ENCODE measurements at places on chromosomes 12 and 14. TPM values are rescaled to one million over a fixed set of nuclear protein-coding genes. Genes with fewer than 3 reads are reported as not detected.
A peak's percentile ranks its signal among the peaks of the same experiment; 100 is the strongest.

OAS3 gene
- 202 TPM for total RNA-seq

SLC16A7 gene
- 46.7 TPM for total RNA-seq

OTX2 gene
- not detected for total RNA-seq

ETNK1 gene
- 72.0 TPM for total RNA-seq

KRT77 gene
- total RNA-seq: not detected

RNASE2 gene
- not detected for total RNA-seq

GPRC5A gene
- 0.15 TPM for total RNA-seq

SDR9C7 gene
- total RNA-seq: not detected

EML1 gene
- 0.12 TPM for total RNA-seq

P2RX2 gene
- total RNA-seq: not detected

PRH2 gene
- not detected for total RNA-seq

MUCL1 gene
- not detected for total RNA-seq

SLC2A13 gene
- total RNA-seq: 2.2 TPM

IL31 gene
- total RNA-seq: not detected

EGLN3 gene
- 18.2 TPM for total RNA-seq

TMEM63C gene
- 0.45 TPM for total RNA-seq

DNAAF2 gene
- 5.2 TPM for total RNA-seq

PLEKHD1 gene
- 0.15 TPM for total RNA-seq

- DNase-seq: no peak
- peaks cover 21% of the 10 kb centered on the region for H3K36me3 ChIP-seq
- no peak overlapping the region for H3K27ac ChIP-seq
- H3K27me3 ChIP-seq: no peaks in the 10 kb centered on the region
- no peak overlapping the region for H3K4me3 ChIP-seq
- H3K4me1 ChIP-seq: peaks cover 13% of the 10 kb centered on the region
Measured at GRCh38 chr12:92568691-92569090, 134.1 kb upstream of the PLEKHG7 start.

DNA sequence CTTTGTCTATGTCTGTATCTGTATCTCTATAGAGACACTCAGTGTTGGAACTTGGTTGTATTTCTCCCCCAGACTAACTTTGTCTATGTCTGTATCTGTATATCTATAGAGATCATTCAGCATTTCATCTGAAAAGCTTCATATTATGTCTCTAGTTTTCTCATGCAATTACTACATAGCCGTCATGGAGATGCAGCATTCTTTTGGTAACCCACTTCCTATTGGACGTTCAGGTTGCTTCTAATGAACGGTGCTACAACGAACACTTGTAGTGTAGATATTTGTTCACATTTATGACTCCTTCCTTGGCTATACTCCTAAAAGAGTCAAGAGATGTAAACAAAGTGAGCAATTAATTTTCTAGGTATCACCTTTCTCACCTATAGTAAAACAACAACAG lies 81.5 kb upstream of the KCNA1 start:
- no peaks in the 10 kb centered on the region for H3K27me3 ChIP-seq
- peak overlapping the region; percentile 97 for H3K27ac ChIP-seq
- DNase-seq: no peak

- no peak overlapping the region for H3K4me3 ChIP-seq
- no peak overlapping the region for H3K27ac ChIP-seq
- DNase-seq: no peak
- no peaks in the 10 kb centered on the region for H3K36me3 ChIP-seq
- H3K27me3 ChIP-seq: no peaks in the 10 kb centered on the region
Measured at GRCh38 chr14:105149146-105149781, 19.3 kb downstream of the JAG2 start.

DNA sequence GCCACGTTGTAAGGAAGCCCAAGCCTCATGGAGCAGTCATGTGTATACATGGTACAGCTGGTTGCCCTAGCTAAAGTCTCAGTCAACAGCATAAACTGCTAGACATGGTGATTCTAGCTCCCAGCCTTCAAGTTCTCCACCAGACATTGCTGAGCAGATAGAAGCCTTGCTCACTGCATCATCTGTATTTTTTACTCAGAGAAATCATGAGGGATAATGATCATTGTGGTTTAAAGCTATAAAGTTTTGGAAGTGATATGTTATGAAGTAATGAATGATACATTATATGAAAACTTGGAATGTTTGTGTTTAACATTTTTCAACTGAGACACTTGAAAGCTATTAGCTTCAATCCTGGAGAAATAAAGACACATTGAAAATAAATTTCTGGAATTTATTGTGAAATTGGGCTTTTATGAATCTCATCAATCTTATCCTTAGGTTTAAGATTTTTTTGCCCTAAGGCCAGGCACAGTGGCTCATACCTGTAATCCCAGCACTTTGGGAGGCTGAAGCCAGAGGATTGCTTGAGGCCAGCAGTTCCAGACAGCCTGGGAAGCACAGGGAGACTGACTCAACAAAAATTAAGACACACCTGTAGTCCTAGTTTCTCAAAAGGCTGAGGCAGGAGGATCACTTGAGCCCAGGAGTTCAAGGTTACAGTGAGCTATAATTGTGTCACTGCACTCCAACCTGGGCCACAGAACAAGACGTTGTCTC lies 5.6 kb upstream of the NFATC4 start:
- peaks cover 17% of the 10 kb centered on the region for H3K4me1 ChIP-seq
- peaks cover 2% of the 10 kb centered on the region for H3K36me3 ChIP-seq
- peaks cover 54% of the 10 kb centered on the region for H3K27me3 ChIP-seq

GRCh38 chr12:79557690-79558315 lies 133.0 kb downstream of the PAWR start:
- no peak overlapping the region for H3K4me3 ChIP-seq
- H3K27me3 ChIP-seq: no peaks in the 10 kb centered on the region
- no peaks in the 10 kb centered on the region for H3K36me3 ChIP-seq
- H3K27ac ChIP-seq: no peak overlapping the region
- no peaks in the 10 kb centered on the region for H3K4me1 ChIP-seq
- DNase-seq: no peak

GRCh38 chr12:73514672-73515071 lies 1023.0 kb upstream of the ATXN7L3B start:
- no peaks in the 10 kb centered on the region for H3K4me1 ChIP-seq
- no peak overlapping the region for H3K4me3 ChIP-seq
- DNase-seq: no peak

GRCh38 chr14:102215071-102215470 lies 75.4 kb downstream of the WDR20 start:
- H3K27ac ChIP-seq: no peak overlapping the region
- no peaks in the 10 kb centered on the region for H3K36me3 ChIP-seq
- no peak for DNase-seq
- no peak overlapping the region for H3K4me3 ChIP-seq
- no peaks in the 10 kb centered on the region for H3K27me3 ChIP-seq
- no peaks in the 10 kb centered on the region for H3K4me1 ChIP-seq

DNA sequence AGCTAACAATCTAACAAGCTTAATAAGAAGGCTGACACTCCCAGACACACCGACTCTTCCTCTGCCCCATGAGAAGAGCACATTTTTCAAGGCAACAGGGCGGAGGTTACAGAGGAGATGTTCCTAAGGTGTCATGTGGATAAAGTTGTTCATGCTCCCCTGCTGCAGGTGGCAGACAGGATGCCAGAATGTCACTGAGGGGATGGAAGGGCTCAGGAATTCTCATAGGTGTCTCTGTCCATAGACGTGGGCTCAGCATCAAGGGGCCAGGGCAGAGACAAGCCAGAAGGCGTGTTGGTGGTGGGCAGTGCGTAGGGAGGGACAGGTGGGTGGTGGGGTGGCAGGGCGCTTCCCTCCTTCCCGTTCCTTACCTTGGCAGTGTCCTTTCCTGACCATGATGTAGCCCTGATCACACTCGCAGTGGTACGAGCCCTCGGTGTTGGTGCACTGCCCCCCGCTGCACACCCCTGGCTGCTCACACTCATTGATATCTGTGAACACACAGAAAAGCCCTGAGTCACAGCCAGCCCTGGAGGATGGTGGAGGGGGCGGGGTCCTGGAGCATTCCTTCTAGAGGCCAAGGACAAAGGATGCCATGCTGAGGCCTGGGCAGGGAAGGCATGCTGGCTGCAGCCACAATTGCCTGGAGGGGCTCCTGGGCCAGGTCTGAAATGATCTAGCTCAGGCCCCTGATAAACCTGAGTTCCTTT lies 23.0 kb downstream of the ISCA2 start:
- no peak for DNase-seq
- H3K4me1 ChIP-seq: peaks cover 8% of the 10 kb centered on the region
- no peak overlapping the region for H3K4me3 ChIP-seq
- H3K36me3 ChIP-seq: no peaks in the 10 kb centered on the region

GRCh38 chr12:104767261-104767660 lies 190.8 kb downstream of the SLC41A2 start:
- peaks cover 7% of the 10 kb centered on the region for H3K36me3 ChIP-seq
- H3K4me1 ChIP-seq: peaks cover 25% of the 10 kb centered on the region
- no peak overlapping the region for H3K27ac ChIP-seq
- peaks cover 3% of the 10 kb centered on the region for H3K27me3 ChIP-seq
- H3K4me3 ChIP-seq: no peak overlapping the region

DNA sequence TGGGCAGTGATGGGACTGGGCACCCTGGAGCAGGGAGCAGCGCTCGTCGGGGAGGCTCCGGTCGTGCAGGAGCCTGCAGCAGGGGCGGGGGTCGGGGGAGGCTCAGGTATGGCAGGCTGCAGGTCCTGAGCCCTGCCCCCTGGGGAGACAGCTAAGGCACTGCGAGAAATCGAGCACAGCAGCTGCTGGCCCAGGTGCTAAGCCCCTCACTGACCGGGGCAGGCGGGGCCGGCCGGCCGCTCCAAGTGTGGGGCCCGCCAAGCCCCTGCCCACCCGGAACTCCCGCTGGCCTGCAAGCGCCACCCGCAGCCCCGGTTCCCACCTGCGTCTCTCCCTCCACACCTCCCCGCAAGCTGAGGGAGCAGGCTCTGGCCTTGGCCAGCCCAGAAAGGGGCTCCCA lies 326.8 kb upstream of the TMTC1 start:
- H3K4me1 ChIP-seq: no peaks in the 10 kb centered on the region
- no peaks in the 10 kb centered on the region for H3K27me3 ChIP-seq
- no peak overlapping the region for H3K4me3 ChIP-seq
- no peak overlapping the region for H3K27ac ChIP-seq
- no peak for DNase-seq

DNA sequence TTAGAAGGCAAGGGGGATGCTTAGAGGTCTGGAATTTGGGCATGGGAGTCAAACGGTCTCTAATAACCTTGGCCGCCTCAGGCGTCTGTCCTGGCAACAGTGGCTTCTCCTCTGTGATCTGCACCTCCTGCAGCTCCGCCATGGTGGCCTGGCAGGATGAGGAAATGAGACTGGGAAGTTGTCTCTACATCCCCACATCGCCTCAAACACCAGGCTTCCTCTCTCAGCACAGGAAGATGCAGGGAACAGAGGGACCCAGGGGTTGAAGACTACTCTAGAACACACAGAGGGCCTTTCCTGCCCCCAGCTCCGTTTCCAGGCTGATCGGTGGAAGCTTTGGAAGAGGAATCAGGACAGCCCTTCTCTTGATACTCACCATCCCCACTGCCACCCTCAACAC lies 1.7 kb downstream of the NDRG2 start:
- DNase-seq: no peak
- H3K4me1 ChIP-seq: peaks cover 14% of the 10 kb centered on the region
- H3K27me3 ChIP-seq: peaks cover 24% of the 10 kb centered on the region
- H3K36me3 ChIP-seq: peaks cover 3% of the 10 kb centered on the region

GRCh38 chr14:79101388-79101787 lies 931.2 kb downstream of the NRXN3 start:
- H3K36me3 ChIP-seq: no peaks in the 10 kb centered on the region
- H3K27ac ChIP-seq: no peak overlapping the region
- no peak for DNase-seq
- no peaks in the 10 kb centered on the region for H3K27me3 ChIP-seq

- H3K4me3 ChIP-seq: no peak overlapping the region
- H3K27ac ChIP-seq: no peak overlapping the region
- no peaks in the 10 kb centered on the region for H3K36me3 ChIP-seq
- no peaks in the 10 kb centered on the region for H3K27me3 ChIP-seq
Measured at GRCh38 chr14:43169722-43170121, 1337.4 kb downstream of the FSCB start.

DNA sequence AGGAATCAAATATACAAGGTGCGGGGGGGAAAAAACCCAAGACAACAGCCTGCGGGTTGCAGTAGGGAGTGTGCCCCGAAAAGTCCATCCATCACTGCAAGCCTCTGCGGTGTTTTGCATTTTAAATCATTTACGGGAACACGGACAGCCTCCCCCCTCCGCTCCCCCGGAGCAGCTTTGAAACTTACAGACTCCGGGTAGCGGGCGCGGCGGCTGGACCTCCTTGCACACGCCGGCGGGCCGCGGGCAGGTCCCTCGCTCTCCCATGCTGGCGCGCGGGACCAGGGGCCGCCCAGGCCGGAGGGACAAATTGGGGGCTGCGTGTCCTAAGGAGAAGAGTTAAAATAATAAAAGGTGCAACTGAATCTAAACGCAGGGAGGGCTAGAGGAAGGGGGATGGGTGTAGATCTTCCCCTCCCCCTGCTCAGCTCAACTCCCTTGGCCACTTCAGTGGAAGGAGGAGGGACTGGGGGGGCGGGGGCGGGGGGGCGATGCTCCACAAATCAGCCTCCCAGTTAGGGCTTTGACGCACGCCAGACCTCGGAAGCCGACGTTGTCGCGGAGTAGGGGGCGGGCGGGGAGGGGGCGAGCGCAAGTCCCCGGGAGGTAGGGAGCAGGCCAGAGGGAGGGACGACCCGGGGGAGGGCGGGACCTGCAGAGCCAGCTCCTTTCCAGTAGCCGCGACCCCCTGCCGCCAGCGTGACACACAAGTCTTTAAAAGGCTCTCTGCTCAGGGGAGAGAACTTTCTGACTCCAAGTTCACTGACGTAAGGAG lies at the start of gene KCNJ8:
Gene KCNJ8, minus strand, starts transcription at position 349 of the 775 bp plus-strand sequence. CDS start 1,090 bp downstream, outside the sequence.
- H3K4me3 ChIP-seq: no peak within 1 kb of the TSS
- no peaks in the 10 kb centered on the region for H3K36me3 ChIP-seq
- H3K27ac ChIP-seq: no peak within 1 kb of the TSS
- peaks cover 8% of the 10 kb centered on the region for H3K4me1 ChIP-seq
- no peak for DNase-seq

DNA sequence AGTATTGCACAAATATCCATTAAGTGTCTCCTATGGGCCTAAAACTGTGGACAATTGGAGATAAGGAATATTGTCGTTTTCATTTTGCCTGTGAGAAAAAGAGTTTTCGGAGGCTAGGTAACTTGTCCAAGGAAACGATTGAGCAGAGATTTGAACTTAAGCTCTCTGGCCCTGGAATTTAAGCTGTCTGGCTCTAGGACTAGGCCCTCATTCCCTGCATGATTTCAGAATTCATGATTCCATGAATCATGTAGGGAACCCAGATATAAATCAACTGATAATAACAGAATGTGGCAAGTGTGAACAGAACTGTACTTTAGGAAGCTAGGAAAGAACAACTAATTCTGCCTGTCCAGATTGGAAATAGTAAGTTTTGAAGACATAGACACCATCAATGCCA lies 940.9 kb downstream of the DIO2 start:
- no peaks in the 10 kb centered on the region for H3K4me1 ChIP-seq
- H3K27ac ChIP-seq: no peak overlapping the region
- no peaks in the 10 kb centered on the region for H3K27me3 ChIP-seq
- no peaks in the 10 kb centered on the region for H3K36me3 ChIP-seq
- no peak overlapping the region for H3K4me3 ChIP-seq

Data from activated CD4-positive, alpha-beta T cell treated with anti-CD3 and anti-CD28 coated beads, Interleukin-2, amount 10 ng/mL, durations not matched to agents 7 days and 5 days (primary cell).